ENCODE measurements at places on chromosomes 2 and 18.

DNA sequence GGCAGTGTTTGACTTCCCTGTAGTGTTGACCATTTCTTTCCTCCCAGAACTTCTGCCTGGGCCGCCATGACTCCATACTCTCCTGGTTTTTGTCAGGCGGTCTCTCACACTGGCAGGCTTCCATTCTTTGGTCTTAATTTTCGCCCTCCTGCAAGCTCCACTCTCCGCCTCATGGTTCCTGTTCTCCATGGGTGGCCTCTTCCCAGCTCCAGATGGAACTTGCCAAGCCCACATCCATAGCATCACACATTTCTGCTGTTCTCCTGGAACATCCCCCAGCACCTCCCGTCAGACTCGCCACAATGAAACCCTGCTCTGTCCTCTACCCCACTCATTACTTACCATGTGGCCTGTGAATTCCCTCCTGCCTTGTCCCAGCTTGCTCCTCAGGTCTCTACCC lies 896 bp upstream of the AFF3 start:
- no peak for DNase-seq

- no peak for DNase-seq
Measured at GRCh38 chr2:3692375-3692774, 11.0 kb upstream of the DCDC2C start.

DNA sequence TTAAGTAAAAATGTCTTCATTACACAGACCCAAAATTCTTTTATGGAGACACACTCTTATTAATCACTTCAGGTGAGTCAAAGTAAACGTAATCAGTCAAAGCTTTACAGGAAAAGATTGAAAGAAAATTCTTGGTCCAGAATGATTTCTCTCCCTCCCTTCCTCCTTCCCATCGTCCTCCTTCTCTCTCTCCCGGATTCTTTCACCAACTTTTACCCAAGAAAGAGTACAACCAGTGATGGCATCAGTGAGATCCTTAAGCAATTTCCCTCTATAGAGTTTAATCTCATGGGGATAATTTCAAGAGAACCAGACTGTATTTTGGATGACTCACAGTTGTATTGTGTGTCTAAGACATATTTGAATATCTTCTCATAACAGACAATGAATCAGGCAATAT lies 258.1 kb downstream of the ALK start:
- no peak for DNase-seq

- no peak for DNase-seq
Measured at GRCh38 chr2:186542002-186542401, 47.9 kb upstream of the ITGAV start.

- DNase-seq, result peak; percentile 45
Measured at GRCh38 chr2:169828141-169828811, 1.0 kb downstream of the UBR3 start.

GRCh38 chr18:55461848-55462247 lies 126.1 kb downstream of the TCF4 start:
- DNase-seq, result no peak

DNA sequence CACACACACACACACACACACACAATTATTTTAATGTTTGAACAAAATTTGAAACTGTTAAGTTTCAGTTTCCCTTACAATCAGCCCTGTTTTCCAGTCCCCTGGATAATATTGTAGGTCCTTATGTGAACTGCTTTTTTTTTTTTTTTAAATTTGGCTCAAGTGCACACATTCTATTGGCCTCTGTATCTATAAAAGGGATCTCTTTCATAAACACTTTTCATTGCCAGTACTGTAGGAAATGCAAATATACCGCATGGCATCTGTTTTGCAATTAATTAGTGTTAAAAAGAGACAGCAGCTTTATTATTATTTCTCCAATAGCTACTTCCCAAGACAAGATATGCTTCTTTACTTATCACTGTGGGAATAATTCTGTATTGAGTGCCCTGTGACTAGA lies 738.7 kb downstream of the EPHA4 start:
- DNase-seq, result no peak

DNA sequence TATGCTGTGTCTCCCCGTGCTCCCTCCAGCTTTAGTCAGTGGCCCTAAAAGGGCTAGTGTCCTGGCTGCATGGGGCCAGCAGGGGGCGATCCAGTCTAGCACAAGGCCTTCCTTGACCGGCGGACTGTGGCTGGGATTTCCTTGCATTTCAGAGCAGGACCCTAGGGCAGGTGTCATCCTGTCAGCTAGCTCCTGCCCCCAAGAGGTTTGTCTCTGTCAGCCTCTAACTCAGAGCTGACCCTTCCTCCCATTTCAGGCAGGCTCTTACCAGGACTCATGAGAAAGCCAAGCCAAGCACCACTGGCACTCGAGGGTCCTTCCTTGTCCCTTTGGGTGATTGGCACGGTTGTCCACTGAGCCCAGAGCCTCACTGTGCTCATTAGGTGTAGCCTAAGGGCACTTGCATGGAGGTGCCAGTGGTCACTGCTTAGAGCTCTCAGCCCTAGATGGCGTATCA lies 140.3 kb downstream of the RPIA start:
- peak; percentile 70 for DNase-seq
